ENCODE measurements at places on chromosomes 12 and 14.

GRCh38 chr14:99780690-99781089 lies 12.5 kb upstream of the EML1 start:
- H3K4me1 ChIP-seq, result no peaks in the 10 kb centered on the region
- DNase-seq, result no peak
- H3K36me3 ChIP-seq, result no peaks in the 10 kb centered on the region
- H3K27ac ChIP-seq, result no peak overlapping the region

DNA sequence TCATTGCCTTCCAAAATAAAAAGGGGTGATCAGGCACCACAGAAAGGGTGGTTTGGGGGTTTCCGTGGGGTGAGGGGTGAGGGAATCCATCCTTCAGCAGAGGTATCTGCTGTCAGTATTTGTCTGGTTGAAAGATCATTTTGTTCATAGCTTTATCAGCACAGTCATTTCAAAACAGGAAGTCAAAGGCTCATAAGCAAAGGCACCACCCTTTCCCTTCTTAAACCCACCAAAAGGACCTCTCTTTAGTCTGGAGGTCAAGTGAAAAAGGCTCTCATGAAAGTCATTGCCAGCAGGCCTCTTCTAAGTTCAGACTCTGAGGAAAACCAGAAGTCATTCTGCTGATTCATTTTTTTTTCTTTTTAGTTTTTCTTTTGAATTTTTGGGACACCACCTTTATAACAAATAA lies 6.2 kb downstream of the CHST11 start:
- H3K4me3 ChIP-seq, result peak overlapping the region; percentile 19
- no peaks in the 10 kb centered on the region for H3K27me3 ChIP-seq
- H3K27ac ChIP-seq, result peak overlapping the region; percentile 71
- no peaks in the 10 kb centered on the region for H3K36me3 ChIP-seq

DNA sequence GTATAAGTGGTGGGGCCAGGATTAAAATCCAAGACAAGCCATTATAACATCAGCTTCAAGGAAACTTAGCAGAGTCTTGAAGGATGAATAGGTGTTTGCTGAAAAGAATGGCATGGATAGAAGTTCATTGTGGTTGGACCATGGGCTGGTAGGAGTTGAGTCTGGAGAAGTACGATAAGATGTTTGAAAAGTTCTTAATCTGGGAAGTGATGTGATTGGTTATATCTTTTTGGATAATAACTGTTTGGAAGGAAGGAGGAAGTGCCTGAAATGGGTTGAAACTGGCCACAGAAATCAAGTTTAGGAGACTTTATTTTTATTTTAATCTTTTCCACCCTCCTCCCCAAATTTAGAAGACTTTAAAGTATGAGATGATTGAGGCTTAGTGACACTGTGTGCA lies 4.9 kb downstream of the DENR start:
- no peak overlapping the region for H3K4me3 ChIP-seq
- peaks cover 8% of the 10 kb centered on the region for H3K4me1 ChIP-seq
- H3K27ac ChIP-seq, result no peak overlapping the region

DNA sequence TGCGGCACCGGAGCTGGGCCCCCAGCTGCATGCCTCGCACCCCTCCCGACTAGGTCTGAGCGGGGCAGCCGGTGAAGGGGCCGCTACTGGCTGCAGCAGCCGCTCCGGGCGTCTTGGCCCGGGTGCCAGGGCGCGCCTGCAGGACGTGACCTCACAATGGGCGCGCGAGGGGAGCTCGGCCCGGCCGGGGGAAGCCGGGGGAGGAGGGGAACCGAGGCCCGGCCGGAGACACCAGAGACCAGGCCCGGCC lies 353 bp downstream of the BAG5 start:
- H3K36me3 ChIP-seq, result no peaks in the 10 kb centered on the region
- H3K4me3 ChIP-seq, result peak overlapping the region; percentile 89
- peak overlapping the region; percentile 66 for H3K27ac ChIP-seq
- H3K27me3 ChIP-seq, result no peaks in the 10 kb centered on the region
- DNase-seq, result no peak

GRCh38 chr14:102573591-102574046 lies 18.8 kb upstream of the RCOR1 start:
- peak; percentile 16 for DNase-seq
- no peaks in the 10 kb centered on the region for H3K27me3 ChIP-seq
- H3K4me3 ChIP-seq, result peak overlapping the region; percentile 25

GRCh38 chr14:79852950-79853744 lies 358.2 kb downstream of the DIO2 start:
- no peaks in the 10 kb centered on the region for H3K36me3 ChIP-seq
- no peak for DNase-seq
- H3K4me3 ChIP-seq, result no peak overlapping the region
- H3K27ac ChIP-seq, result no peak overlapping the region
- no peaks in the 10 kb centered on the region for H3K27me3 ChIP-seq

DNA sequence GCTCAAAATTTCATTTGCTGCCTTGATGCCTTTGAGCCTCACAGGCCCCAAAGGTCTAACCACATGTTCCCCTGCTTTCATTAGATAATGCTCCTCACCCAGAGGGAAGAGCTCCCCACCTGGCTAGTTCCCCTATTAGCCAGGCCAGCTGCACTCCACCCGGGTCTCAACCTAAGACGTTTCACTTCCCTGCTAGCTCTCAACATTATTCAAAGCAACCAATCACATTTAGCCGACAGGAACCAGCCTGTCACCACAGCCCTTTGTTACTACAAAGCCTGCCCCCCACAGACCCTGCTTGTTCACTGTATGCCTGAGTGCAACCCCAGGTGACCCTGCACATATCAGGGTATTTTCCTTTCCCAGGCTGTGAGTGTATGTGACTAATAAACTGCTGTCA lies 78.6 kb downstream of the SLC15A5 start:
- peaks cover 4% of the 10 kb centered on the region for H3K4me1 ChIP-seq
- H3K36me3 ChIP-seq, result no peaks in the 10 kb centered on the region
- no peak overlapping the region for H3K27ac ChIP-seq
- DNase-seq, result peak; percentile 79
- H3K4me3 ChIP-seq, result no peak overlapping the region
- no peaks in the 10 kb centered on the region for H3K27me3 ChIP-seq

DNA sequence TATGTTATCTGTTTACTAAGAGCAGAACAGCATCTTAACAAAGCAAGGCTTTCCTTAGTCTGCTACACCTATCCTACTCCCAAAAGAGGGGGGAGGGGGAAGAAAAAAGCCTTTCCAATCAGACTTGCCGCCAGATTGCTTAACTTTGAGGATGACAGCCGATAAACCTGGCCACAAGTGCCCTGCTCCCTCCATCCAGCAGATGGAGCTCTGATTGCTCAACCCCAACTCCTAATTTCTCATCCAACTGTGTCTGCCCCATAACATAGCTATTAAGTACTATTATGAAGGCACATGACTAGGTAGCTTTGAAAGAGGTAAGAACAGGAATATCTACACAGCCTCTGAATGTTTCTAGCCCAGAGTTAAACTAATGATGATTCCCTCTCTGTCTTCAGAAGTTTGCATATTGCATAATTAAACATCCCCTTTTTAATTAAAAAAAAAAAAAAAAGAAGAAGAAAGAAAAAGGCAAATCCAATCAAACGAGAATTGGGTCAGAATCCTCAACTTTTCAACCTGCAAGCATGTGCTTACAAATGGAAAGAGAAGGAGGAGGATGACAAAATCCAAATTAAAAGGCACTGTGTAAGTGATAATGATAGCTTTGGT lies 247.4 kb downstream of the GALC start:
- peak; percentile 7 for DNase-seq
- no peaks in the 10 kb centered on the region for H3K27me3 ChIP-seq
- no peaks in the 10 kb centered on the region for H3K36me3 ChIP-seq
- no peak overlapping the region for H3K4me3 ChIP-seq
- no peaks in the 10 kb centered on the region for H3K4me1 ChIP-seq

DNA sequence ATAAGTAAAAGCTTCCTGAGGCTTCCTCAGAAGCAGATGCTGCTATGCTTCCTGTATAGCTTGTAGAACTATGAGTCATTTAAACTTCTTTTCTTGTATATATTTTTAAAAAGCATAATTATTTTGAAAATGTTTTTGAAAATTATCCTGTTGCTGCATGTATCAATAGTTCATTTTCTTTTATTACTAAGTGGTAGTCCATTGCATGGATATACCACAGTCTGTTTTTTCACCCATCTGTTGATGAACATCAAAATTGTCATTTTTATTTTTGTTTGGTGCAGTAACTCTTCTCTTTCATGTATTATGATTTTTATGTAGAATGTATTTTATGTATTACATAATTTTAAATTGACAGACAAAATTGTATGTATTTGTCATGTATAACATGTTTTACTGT lies 81.4 kb downstream of the TMTC3 start:
- H3K4me1 ChIP-seq, result no peaks in the 10 kb centered on the region
- H3K4me3 ChIP-seq, result no peak overlapping the region
- no peak for DNase-seq
- H3K36me3 ChIP-seq, result no peaks in the 10 kb centered on the region
- H3K27ac ChIP-seq, result no peak overlapping the region
